ENCODE measurements at places on chromosomes 16 and 17.

DNA sequence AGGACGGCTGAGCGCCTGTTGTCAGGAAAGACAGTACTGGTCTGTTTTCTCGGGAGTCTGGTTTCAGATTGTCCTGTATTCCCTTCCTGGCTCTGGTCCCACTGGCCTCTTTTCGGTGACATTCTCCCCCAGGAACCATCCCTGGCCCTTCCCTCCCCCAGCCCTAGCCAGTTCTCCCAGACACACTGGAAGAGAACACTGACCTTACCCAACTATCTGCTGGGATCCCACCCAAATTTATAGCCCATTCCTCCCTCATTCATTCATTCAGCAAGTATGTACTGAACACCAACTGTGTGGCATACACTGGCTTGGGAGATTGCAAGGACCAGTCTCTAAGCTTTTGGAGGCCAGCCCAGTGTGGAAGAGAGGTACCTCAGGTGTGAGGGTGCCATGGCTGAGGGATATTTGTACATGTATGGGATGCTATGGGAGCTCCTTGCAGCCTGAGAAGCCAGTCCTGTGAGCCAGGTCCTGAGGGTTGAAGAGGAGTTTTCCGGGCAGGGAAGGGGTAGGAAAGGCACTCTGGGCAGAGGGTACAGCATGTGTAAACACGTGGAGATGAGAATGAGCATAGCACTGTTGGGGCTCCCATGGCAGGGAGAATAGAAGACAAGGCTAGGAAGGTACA is 5.2 kb downstream of the RND2 start:
- no peak for DNase-seq

GRCh38 chr16:50323335-50324011 is 45.3 kb downstream of the BRD7 start:
- DNase-seq = no peak

DNA sequence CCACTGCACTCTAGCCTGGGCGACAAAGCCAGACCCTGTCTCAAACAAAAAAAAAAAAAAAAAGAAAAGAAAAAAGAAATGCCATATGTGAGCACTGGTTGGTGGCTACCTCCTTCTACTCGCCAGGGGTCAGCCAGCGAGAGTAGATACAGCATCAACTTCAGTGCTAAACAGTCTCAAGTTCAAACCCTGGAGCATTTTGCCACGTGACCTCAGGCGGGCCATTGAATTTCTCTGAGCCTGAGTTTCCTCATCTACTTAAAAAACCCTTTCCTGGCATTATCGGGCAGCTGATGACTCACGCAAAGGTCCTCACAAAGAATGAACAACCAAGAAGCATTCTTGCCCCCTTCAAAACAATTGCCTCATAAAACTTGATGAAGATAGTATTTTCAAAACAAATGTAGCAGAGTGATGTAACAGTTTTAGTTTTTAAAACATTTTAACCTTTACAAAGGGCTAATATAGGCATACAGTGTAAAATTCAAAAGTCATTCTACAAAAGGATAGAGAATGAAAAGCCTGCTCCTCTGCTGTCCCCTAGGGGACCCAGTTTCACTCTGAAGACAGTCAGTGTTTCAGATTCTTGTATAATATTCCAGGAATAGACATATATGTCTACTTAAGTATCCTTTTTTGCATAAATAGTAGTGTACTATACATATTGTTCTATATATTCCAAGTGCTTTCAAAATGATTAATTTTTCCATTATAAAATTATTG is 28.4 kb downstream of the DNAH2 start:
- DNase-seq = no peak

DNA sequence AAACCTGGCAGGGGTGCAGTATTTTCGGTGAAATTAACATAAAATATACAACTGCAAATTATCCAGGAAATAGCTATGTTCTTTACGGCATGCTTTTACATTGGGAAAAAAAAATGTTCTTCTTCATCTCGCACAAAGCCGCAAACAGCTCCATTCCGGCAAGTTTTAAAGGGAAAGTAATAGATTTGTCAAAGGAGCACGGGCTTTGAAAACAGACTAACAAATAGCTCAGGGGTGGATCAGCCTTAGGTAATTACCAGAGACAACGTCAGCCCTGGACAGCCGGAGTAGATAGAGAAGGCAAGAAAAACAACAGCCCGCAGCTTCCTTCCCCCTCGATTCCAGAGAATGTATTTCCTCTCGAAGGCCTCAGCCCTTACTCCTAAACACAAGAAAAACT is 222.5 kb downstream of the C16orf78 start:
- DNase-seq = no peak

DNA sequence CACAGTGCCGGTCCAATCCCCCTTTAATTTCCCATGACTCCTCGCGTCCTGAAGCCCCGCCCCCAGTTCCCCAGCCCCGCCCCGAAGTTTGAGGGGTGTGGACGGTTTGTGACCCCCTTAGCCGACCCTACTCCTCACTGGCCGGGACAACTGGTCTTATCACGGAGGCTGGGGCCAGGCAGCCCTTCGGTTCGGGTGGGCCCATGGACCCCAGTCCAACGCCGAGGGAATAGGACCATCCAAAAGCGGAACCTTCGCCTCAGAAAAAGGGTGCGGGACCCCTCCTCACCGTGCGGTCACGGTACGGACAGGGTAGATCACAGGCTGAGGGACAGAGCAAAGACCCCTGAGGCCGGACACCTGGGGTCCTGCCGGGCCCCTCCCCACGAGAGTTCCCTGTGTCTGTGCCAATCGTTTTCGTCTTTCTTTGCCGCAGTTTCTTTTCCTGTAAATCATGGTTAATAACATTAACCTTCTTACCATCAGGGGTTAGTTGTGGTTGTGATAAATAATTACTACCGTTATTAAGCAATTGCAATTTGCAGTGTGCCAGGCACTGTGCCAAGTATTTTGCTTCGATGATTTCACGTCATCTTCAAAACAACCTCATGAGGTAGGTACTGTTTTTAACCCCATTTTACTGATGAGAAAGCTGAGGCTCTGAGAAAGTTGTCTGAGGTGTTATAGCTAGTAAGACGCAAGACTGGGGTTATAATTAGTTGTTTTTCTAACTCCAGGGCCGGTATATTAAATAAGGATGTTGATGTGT is 543 bp downstream of the TMUB2 start:
- no peak for DNase-seq

GRCh38 chr16:3971706-3972105 is 91.2 kb upstream of the CREBBP start:
- no peak for DNase-seq

DNA sequence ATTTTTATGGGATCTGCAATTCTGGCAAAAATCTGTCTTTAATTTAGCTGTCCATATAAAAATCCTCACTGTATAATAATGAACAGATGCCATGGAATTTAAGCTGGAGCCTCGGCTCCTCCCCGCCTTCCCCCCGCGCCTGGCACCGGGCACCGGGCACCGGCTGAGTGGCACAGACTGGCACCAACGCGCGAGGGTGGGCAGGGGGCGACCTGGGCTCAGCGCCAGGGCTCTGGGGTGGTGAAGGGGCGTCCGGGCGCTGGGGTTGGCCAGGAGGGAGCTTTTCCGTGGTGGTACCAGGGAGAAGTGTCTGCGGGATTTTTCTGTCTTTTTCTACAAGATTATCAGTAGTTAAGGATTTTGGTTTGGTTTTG is 9.1 kb downstream of the NEUROD2 start:
- DNase-seq = no peak

DNA sequence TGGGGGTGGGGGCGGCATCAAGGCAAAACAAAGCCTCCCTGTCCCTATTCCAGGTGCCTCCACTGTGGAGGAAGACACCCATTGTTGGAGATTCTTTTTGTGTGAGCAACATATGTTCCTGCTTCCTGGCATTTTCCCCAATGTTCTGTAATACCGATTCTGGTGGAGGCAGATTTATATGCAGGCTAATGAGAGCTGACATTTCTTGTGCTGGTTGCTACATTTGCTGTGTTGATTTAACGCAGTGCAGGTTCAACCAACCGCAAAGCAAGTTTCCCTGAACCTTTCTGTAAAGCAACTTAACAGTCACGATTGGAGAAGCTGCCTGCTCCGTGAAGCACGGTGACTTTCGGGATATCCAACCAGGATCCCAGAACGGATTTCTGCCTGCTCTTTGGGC is 260.5 kb downstream of the CBLN1 start:
- DNase-seq = no peak

GRCh38 chr16:58045096-58045495 is 19.5 kb downstream of the MMP15 start:
- DNase-seq = no peak

- peak; percentile 53 for DNase-seq
Measured at GRCh38 chr16:89325861-89326471, 108.5 kb downstream of the ZNF778 start.

DNA sequence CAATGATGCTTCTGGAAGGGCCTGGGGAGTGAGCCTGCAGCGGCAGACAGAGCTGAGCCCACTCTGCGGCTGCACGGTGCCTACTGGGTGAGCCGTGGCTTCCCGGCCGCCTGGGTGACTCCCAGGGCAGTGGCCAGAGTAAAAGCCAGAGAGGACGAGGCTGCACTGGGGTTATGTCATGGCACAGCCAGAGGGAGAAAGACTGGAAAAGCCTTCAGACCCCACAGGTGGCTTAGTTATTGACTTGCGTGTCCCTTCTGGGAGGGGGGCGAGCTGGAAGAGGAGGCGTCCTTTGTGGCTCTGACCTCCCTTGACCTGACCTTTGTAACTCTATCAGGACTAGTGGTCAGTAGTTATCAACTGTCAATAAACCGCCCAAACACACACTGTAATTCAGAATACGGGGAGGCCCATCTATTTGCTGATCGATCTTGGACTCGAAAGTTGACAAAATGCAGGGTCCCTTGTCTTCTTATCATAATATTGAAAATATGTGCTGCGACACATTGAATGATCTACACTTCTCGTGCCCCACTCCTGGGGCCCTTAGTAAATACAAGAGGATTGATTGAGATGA is 385.9 kb upstream of the ZFHX3 start:
- no peak for DNase-seq

DNA sequence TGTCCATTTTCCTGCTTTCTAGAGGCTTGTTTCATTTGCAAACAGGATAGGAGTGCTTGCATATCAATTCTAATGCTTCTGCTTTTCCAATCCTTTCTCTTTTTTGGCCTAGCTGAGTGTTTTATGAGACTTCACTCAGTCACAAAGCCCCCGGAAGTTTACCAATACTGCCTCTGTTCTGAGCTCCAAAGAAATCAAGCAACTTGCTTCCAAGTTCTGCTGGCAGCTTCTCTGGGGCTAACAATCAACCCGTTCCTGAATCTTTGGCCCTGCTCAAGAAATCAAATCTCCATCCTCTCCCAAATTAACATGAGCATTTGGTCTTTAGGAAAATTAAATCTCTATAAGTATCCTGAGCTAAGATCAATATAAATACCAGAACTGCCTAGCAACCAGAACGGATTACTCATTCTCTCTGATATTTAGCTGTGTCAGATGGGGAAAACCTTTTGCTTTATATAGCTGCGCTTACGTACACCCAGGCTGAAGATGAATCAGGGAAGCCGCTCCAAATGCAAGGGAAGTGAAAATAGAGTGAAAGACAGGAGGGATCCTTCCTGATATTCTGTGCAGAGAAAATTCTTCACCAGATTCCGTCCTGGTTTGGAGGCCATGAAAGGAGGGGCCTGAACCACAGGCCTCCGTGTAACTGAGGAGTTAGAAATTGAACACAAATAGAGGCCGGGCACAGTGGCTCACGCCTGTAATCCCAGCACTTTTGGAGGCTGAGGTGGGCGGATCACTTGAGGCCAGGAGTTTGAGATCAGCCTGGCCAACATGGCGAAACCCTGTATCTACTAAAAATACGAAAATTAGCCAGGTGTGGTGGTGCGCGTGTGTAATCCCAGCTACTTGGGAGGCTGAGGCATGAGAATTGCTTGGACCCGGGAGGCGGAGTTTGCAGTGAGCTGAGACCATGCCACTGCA is 23.3 kb upstream of the GRB2 start:
- peak; percentile 76 for DNase-seq

GRCh38 chr16:57028086-57028485 is 38.7 kb downstream of the NLRC5 start:
- no peak for DNase-seq

GRCh38 chr17:48406936-48407567 is 23.0 kb downstream of the SKAP1 start:
- DNase-seq = no peak

DNA sequence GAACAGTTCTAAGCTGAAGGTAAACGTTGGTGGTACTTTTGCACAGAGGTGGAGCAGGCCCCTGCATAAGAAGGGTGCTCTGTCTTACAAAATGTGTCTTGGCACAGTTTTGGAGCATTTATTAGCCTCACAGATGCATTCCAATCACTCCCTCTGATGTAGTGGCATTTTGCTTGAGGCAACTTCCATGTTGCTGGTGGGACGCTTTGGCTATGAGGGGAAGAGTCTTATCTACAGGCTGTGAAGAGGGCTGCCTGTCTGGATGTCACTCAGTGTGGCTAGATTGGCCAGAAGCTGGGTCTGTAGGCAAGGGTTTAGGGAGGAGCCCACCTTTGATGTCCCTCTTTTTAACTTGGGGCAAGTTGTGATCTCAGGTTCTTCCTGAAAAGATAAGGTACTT is 2.6 kb upstream of the RARA start:
- DNase-seq = no peak

DNA sequence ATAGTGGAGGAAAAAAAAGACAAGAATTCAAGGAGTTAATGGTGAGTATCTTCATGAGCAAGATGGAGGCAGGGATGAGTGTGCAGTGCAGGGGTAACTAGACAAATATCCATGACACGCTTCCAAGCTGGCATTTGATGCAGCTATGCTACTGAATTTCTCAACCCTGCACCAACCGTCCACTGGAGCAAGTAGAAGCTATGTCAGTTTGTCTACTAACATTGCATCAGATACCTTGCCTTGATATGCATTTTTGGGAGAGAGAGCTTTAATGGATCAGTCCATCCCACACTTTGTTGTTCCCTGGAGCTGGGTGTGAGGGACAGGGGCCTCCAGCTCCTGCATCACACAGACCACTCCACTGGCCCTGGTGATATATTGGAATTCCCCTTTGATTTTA is 16.4 kb downstream of the CCL11 start:
- DNase-seq = no peak

GRCh38 chr17:40430272-40431230 is 12.7 kb upstream of the IGFBP4 start:
- no peak for DNase-seq

DNA sequence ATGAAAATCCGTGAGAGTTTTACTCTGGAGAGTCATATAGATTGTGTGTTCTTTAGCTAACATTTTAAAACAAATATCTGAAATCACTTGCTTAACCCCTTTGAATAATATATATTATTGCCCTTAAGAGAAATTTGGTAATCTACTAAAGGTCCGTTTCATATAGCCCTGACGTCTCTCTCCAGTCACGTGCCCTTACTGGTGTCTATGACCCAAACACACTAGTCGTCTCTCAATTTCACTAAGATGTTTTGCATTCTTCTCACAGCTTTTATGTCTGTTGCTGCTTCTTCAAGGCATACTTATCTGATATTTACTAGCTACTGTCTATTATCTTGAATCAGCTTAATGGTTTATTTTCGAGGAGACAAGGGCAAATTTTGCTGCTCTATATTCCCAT is 409.9 kb downstream of the KCNJ18 start:
- DNase-seq = no peak
